ENCODE measurements at places on chromosomes 3 and 15.

DNA sequence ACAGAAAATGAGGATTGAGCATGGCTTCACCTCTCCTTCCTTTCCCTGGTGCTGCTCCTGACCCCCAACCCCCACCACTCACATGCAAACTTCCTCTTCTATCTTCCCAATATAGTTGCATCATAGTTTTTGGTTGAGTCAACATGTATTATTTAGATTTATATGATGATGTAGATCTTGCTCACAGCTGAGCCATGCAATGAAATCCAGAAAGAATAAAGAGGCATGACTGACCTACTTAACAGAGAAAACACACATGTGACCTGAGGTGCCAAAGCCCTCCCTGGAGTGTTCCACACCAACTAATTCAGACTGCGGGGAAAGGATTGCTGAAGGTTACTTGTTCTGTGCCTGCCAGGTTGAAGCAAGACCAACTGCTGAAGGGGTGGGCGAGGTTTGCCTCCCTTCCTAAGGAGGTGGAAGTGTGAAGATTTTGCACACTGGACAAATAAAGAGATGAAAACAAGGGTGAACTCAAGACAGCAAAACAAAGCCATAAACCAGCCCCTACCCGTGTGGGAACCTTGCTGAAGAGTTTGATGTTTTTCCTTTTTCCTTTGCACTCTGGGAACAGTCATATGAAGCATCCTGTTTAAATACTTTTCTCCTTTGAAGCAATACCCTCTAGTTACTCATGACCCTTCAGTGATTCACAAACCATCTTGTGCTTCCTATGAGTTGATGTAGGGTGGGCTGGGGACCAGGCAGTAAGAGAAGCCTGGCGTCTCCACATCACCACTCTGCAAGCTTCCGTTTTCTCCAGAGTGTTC lies 155.2 kb upstream of the UBE2E1 start:
- peak; percentile 96 for DNase-seq

DNA sequence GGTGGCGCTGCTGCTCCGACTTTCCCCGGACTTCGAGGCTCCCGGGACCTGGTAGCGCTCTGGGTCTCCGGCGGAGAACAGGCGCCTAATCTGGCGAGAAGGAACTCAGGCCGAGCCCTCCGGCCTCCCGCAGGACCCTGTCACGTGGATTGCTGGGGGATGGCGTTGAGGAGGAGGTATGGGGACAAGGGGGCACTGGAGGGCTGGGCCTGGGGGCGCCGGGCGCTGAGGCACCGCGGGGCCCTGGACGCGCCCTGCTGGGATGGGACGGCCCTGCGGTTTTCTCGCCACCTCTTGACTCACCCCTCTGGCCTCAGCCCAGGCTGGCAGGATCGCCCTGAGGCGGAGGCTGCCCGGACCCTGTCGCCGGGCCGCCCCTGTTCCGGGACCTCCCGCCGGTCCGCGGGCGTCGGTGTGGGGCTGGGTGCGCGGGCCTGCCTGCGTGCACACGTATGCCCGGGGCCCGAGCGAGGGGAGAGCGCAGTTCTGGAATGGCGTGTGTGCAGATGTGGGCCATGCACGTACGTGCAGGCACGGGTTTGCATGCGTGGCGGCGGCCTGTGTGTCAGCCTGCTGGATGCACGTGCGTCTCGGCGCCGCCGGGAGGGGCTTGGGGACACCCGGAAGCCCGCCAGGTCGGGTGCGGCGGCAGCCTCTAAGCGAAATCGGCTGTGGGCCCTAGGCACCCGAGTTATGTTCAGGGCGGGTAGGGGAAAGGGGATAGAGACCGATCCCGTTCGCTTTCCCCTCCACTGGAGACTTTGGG lies 752 bp downstream of the C15orf39 start:
- DNase-seq, result peak; percentile 81

GRCh38 chr15:52220937-52221660 lies 29.9 kb upstream of the GNB5 start:
- DNase-seq, result no peak

DNA sequence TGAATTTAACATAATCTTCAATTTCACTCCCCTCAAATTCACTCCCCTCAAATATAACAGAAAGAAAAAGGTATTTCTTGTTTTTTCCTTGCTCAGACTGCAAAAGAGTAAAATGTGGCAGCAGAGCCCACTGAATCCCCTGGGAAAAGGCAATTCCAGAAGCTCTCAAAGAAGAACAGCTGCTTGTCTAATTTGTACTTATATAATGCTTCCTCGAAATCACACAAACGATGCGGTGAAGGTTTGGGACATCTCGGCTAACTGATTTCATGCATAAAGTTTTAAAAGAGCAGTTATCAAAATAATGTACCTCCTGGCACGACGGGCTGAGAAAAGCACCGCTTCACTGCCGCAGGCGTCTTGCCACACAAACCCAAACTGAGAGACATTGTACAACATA lies 10.7 kb downstream of the BDH1 start:
- no peak for DNase-seq

DNA sequence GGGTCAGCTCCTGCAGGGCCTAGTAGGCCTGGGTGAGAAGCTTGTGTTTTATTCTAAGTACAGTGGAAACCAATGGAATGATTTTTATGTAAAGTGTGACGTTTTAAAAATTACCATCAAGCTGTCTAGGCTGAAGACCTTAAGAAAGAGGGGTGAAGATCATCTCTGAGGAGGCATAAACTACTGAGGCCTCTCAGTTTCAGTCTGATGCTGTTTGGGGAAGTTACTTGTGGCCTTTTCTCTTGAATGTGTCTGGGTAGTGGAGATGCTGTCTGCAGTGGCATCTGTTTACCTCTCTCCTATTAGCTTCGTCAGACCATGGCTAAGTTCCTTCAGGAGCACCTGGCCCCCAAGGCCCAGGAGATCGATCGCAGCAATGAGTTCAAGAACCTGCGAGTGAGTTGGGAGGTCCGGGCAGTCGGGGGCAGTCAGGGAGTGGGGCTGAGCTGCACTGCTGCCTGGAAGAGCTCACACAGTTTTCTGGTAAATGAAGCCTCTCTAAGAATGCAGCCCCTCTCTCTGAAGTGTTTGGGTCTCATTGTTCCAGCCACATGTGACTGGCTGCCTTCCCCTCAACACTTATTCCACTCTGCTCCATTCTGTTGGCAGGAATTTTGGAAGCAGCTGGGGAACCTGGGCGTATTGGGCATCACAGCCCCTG lies 1.9 kb downstream of the IVD start:
- no peak for DNase-seq

GRCh38 chr3:152356870-152357276 lies 88.1 kb downstream of the MBNL1 start:
- no peak for DNase-seq

DNA sequence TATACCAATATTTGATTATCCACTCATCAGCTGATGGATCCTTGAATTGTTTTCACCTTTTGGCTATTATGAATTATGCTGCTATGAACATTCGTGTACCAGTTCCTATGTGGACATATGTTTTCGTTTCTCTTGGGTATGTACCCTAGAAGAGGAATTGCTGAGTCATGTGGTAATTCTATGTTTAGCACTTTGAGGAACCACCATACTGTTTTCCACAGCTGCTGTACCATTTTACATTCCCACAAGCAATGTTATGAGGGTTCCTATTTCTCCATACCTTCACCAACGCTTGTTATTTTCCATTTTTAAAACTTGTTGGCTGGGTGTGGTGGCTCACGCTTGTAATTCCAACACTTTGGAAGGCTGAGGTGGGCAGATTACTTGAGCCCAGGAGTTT lies 62.9 kb downstream of the RPLP1 start:
- DNase-seq, result no peak
